Sigmoid colon (tissue), 7 donors: ENCODE measurements at places on chromosomes 3 and 15. TPM values are rescaled to one million over a fixed set of nuclear protein-coding genes. Genes with fewer than 3 reads are reported as not detected.
A peak's percentile ranks its signal among the peaks of the same experiment; 100 is the strongest.

DNA sequence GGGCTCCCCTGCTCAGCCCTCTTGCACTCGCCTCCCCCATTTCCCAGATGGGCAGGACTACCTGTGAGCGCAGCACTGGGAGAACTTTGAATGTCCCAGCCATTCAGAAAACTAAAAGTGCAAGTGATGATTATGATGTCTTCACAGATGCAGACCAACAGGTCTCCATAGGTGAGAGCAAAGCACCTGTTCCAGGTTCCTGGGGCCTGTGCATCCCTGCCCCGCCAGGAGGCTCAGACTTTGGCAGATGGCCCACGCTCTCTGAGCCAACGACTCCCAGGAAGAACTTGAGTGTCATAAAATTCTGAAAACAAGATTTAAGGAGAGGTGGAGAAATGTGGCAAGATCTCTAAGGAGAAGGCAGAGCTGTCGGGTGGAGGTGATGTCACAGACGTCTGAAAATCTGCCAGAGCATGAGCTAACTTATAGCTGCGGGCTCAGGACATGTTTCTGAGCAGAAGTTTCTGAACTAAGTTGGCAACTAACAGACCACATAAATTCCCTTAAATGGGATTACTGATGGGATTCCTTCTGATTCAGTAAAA is 110.8 kb upstream of the IGF1R start:
- no peaks in the 10 kb centered on the region for H3K4me1 ChIP-seq
- H3K27me3 ChIP-seq: no peaks in the 10 kb centered on the region

- H3K27me3 ChIP-seq: no peaks in the 10 kb centered on the region
- no peak overlapping the region for H3K27ac ChIP-seq
- no peak for DNase-seq
- no peaks in the 10 kb centered on the region for H3K36me3 ChIP-seq
These were observed 543.7 kb downstream of the FHIT start for GRCh38 chr3:60707452-60708020.

DNA sequence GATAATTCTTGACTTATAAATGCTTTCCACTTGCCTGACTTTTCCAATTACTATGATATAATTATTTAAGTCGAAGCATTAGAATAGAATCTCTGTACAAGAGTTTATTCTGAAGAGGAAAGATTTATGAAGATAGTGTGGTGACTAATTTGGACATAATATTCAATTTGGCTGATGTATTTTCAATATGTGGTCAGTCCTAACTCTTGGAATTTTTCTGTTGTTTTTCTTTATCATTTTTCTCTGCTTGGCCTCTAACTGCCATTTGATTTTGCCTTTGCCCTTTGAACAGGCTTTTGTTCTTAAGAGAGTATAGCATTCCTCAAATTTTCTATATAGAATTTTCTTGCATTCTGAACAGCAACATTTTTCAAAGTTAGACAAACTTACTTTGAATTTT is 2.6 kb upstream of the MDFIC2 start:
- no peak overlapping the region for H3K4me3 ChIP-seq
- no peak overlapping the region for H3K27ac ChIP-seq
- H3K36me3 ChIP-seq: no peaks in the 10 kb centered on the region
- no peaks in the 10 kb centered on the region for H3K4me1 ChIP-seq
- H3K27me3 ChIP-seq: no peaks in the 10 kb centered on the region
- no peak for DNase-seq

SPATA12 gene
- total RNA-seq: not detected

DNA sequence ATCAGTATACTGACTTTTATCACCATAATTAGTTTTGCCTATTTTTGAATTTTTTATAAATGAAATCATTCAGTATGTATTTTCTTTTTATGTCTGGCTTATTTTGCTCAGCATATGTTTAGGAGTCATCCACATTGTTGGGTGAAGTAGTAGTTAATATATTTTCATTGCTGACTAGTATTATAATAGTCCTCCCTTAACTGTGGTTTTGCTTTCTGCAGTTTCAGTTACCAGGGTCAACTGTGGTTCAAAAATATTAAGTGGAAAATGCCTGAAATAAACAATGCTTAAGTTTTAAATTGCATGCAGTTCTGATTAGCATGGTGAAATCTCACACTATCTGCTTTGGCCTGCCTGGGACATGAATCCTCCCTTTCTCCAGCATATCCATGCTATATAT is 39.5 kb upstream of the PRR23C start:
- H3K4me3 ChIP-seq: no peak overlapping the region
- no peaks in the 10 kb centered on the region for H3K36me3 ChIP-seq
- H3K27me3 ChIP-seq: no peaks in the 10 kb centered on the region
- no peak overlapping the region for H3K27ac ChIP-seq
- H3K4me1 ChIP-seq: no peaks in the 10 kb centered on the region

HCLS1 gene
- total RNA-seq: 34.2 TPM

ZBTB20 gene
- total RNA-seq: 109 TPM

EEF1AKMT4 gene
- 3.9 TPM for total RNA-seq

PLA2G4F gene
- total RNA-seq: under 0.01 TPM

DNA sequence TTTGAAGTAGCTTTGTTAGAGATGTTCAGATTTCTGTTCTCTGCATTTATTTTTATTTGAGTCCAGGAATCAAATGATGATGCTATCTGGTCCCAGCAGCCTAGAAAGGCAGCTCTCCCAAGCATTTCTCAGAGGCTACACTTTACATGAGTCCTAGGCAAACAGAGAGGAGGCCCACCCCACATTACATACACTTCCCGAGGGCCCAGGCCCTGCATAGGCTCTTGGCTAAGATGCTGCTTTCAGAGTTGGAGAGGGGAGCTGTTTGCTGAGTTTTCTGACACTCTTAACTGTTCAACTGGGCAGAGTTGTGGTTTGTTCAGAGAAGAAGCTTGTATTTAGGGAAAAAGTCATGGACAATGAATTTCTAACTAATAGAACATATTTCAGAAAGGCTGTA is 117.9 kb upstream of the RGMA start:
- no peaks in the 10 kb centered on the region for H3K27me3 ChIP-seq
- no peak overlapping the region for H3K27ac ChIP-seq
- no peaks in the 10 kb centered on the region for H3K4me1 ChIP-seq
- no peaks in the 10 kb centered on the region for H3K36me3 ChIP-seq
- H3K4me3 ChIP-seq: no peak overlapping the region

- no peak overlapping the region for H3K4me3 ChIP-seq
- H3K36me3 ChIP-seq: no peaks in the 10 kb centered on the region
- DNase-seq: no peak
- no peaks in the 10 kb centered on the region for H3K27me3 ChIP-seq
- H3K4me1 ChIP-seq: no peaks in the 10 kb centered on the region
These were observed 45.4 kb downstream of the LIPC start for GRCh38 chr15:58477170-58477569.

GRCh38 chr3:187286467-187287059 is 5.0 kb downstream of the MASP1 start:
- H3K4me3 ChIP-seq: no peak overlapping the region
- DNase-seq: no peak
- peaks cover 44% of the 10 kb centered on the region for H3K4me1 ChIP-seq

SNTN gene
- total RNA-seq: not detected

DNA sequence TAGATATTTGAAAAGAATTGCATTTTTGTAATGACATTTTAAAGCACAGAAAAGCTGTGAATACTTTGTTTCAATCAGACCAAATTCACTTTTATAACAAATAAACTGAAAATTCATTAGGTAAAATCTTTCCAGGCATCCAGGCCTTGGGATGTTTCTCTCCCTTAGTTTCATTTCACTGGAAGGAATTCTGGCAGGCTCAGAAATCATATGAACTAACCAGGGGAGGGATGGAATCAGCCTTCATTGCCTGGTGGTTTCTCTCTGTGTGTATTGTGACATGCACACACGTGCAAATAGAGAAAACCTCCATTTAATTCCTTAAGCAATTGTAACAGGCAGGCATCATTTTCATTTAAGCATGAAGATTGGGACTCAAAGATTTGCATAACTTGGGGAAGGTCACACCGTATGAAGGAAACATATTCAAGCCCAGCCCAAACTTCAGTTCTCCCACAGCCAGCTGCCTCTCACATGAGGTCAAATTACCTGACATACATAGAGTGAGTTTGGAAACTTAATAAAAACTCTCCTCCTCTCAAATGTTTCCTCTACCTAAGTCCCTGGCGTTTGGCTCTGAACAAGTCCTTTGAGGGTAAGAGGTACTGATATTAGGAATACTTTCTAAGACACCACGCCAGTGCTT is 376.1 kb upstream of the MCTP2 start:
- H3K4me1 ChIP-seq: no peaks in the 10 kb centered on the region
- no peak for DNase-seq
- H3K4me3 ChIP-seq: no peak overlapping the region
- no peak overlapping the region for H3K27ac ChIP-seq

PP2D1 gene
- total RNA-seq: not detected

DNA sequence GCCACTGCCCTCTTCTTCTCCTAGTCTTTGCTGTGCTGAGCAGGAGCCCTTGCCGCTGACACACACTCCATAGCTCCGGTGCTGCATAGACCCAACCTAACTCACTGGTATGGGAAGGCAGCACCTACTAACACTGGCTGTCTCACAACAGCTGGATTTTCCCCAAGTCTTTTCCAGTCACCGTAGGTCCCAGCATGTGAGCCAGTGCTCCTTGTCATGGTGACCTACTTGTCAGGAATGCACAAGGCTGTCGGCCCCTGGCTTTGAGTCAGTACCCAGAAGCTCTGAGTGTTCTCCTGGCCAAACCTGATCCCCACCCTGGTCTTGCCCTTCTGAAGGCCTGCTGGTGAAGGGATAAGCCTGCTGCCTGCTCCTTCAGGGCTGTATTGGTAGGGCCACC is 25.7 kb downstream of the AMOTL2 start:
- no peaks in the 10 kb centered on the region for H3K36me3 ChIP-seq
- H3K4me1 ChIP-seq: no peaks in the 10 kb centered on the region
- peak; percentile 54 for DNase-seq
- H3K27me3 ChIP-seq: no peaks in the 10 kb centered on the region
- H3K27ac ChIP-seq: no peak overlapping the region

SI gene
- total RNA-seq: not detected
